NCI-H187 (cell line): ENCODE measurements at places on chromosomes 1 and 21.
A peak's percentile ranks its signal among the peaks of the same experiment; 100 is the strongest.

DNA sequence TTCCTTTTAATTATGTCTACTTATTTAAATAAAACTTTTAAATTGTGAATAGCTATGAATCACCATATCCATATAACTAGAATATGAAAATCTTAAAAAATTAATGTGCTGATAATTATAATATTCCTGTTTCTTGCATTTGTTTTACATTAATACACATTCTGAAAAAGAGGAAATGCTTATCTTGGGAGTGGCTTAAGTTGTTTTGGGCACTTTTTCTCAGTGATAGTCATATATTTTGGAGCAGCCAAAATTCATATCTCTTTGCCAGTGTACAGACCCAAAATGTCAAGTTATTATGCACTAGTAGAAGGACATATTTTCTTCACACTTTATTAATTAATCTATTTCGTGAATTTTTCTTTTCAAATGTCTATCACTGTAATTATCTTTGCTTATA is 838.5 kb downstream of the USP25 start:
- DNase-seq, result no peak

DNA sequence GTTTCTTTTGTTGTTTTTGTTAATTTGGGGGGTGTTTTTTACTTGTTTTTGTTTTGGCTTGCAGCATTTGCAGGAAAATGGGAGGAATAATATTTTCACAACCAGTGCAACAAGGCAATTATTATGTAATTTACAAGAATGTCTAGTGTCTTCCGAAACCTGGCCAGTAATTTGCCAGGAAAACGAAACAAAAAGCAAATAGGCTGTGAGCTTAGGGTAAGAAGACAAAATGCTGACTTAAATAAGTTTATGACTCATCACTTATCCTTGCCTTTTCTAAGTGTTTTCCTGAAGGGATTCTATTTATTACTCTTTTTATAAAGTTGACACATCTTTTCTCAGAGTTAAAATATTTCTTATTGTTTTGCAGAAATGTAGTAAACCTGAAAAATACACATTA is 49.8 kb downstream of the KCNT2 start:
- no peak for DNase-seq

DNA sequence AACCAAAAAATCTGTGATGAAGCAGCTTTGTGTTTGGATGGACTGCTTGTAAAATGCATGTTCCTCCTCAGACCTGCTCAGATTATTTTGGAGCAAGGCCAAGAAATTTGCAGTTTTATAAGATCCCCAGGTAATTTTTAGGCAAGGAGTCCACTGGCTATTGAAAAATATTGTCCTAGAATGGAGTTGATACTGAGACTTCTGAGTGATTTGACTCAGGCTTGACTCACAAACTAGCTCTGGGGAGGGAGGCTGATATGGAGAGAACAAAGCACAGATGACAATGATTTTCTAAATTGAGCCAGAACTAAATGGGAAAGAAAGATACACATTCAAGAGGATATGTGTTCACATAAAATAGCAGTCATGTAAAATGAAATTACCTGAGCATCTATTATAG is 36.7 kb downstream of the AGL start:
- DNase-seq, result no peak

- no peak for DNase-seq
Measured at GRCh38 chr1:228117335-228117734, 8.2 kb upstream of the MRPL55 start.

- no peak for DNase-seq
Measured at GRCh38 chr1:93620172-93620840, 61.3 kb downstream of the BCAR3 start.

GRCh38 chr1:235291599-235292091 is 36.3 kb downstream of the ARID4B start:
- DNase-seq, result no peak

DNA sequence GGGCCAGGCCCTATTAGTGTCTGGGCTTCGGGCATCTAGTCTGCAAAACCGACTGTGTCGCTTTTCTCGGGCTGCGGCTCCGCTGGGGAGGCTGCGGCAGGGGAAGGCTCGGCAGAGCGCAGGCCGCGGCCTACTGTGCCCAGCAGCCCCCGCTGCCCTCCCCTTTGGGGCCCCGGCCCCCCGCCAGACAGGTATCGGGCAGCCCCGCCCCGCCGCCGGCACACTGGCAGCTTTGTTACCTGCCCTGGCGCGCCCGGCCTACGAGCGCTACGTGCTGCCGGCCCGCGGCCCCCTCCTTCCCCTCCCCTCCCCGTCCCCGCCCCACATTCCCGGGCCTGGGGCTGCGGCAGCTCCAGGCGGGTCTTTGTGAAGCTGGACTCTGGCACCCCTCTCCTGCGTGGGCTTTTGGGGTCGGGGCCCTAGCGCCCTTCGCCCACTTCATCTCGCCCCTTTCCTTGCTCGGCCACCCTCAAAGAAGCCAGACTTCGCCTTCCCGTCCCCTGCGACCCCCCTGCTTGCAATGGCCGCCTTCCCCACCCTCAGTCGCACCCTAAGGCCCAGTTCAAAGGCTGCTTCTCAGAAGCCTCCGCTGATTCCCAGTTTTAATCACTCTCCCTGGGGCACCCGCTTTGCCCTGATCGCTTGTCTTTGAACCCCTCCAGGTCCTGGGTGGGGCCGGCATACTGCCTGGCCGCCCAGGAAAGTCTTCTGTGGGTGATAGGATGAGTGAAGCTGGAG is 48.9 kb upstream of the SLC2A1 start:
- no peak for DNase-seq

GRCh38 chr1:177737456-177737855 is 232.4 kb downstream of the SEC16B start:
- no peak for DNase-seq

DNA sequence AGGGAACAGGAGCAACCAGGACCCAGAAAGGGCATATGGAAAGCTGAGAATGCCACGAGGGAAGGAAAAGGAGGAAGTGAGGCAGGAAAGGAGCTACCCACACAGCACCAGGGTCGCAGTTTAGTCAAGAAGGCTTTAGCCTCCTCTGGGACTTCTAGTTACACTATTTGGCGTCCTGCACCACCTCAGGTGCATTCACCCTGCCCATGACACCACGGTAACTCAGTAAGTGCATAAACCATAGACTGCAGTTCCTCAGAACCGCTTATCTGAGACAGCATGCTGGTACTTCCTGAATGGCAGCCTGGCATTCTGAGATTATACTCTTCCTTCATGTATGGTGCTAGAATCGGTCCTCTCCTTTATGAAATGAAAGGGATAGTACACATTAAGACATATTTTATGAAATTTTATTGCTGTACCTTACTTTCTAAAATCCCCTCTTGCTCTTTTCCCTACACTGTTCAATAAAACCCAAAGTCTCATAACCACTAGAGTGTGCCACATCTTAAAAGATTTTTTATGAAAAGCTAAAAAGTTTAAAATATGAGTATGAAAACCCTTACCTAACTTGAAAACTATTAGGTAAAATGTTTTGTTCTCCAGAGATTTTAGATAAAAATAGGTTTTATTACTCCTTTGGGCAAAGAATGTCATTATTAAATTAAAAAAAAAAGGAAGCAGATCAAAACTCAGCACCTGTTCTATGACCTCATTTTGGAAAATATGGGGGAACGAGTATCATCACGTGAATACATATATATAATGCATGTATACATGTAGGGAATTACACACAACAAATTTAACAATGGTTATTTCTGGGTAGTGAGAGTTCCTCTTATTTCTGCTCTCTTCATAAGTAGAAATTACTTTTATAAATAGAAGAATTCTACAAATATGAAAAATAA is 67.3 kb downstream of the VAV3 start:
- DNase-seq, result no peak

GRCh38 chr1:184051138-184051484 is 419 bp upstream of the TSEN15 start:
- no peak for DNase-seq

DNA sequence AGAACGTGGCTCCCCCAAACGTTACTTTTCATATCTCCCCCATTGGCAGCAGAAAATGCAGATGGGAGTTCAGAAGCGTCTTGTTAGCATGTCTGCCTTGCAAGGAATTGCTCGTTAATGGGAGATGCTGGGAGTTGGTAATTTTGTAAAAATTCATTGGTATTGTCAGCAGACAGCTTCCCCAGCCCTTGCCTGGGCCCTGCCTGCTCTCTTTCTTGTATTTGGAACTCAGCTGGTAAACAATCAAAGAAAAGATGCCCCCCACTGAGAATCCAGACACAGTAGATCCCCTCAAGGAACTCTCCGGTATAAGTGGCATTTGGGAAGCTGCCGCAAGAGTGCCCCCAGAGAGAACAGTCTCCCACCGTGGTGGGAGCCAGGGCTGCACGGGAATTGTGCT is 94.4 kb upstream of the IGSF21 start:
- DNase-seq, result no peak

DNA sequence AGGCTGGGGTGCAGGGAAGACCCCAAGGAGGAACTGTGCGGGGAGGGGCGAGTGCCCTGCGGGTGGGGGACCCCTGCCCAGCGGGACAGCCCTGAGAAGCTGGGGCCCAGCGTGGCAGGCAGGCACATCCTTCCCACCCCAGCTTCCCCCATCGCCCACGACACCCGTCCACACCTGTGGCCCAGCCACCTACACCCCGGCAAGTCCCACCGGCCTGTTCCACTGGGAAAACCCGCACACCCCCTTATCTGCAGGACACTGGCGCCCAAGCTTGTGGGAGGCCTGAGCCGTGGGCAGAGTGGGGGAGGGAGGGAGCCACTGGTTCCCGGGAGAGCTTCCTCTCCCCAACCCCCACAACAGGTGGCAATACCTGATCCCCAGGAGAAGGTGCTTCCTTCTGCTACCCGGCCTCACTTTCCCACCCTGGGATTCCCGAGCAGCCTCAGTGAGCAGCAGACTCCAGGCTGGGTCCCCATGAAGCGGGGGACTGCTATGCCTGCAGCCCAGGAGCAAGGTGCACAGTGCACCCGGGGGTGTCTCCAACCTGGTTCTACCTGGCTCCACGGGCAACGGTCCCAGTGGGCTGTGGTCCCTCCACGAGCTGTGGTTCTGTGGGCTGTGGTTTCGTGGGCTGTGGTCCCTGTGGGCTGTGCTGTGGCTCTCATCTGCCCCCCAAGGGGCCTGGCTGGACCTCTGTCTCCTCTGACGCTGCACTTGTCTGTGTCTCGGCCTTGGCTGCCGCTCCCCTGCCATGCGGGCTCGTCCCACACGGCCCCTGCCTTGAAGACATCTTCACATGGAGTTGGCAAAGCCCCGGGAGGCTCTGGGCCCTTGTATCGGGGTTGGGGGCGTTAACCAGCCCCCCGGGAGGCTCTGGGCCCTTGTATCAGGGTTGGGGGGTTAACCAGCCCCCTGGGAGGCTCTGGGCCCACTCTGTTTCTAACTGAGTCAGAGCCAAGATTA is 37.8 kb upstream of the POFUT2 start:
- no peak for DNase-seq

DNA sequence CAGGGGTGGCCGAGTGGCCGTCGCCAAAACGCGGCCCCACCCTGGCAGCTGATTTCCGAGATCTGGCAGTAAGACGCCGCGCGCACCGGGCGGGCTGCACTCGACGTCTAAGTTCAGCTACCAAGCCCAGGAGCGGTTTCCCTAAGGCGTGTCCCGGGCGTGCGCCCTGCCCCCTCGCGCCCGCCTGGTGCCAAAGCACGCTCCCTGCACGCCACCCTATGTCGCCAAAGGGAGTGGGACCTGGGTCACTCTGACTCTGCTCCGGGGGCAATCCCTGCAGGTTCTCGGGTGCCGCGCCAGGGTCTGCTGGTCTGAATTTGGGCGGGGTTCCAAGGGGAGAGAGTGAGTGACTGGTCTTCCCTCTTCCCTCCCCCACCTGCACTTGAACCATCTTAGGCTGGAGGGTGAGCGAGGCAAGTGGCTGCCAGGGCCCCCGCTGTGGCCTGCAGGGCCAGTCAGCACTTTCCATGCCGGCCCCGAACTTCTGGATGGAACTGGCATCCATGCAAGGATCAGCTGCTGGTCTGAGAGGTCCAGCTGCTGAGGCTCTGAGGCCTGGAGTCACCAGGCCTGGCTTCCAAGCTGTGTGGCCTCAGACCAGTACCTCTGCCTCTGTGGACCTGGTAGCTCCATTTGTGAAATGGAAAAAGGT is at the start of gene LRRC38:
Gene LRRC38, minus strand, starts transcription at position 109 of the 652 bp plus-strand sequence. CDS start 410 bp downstream, outside the sequence.
- no peak for DNase-seq

- DNase-seq, result no peak
Measured at GRCh38 chr21:39737376-39738000, 7.5 kb upstream of the IGSF5 start.

GRCh38 chr1:242008826-242009495 is 10.1 kb upstream of the MAP1LC3C start:
- DNase-seq, result no peak

GRCh38 chr1:57321776-57322175 is 102.1 kb downstream of the DAB1 start:
- no peak for DNase-seq

- DNase-seq, result no peak
Measured at GRCh38 chr1:172745014-172745413, 86.1 kb downstream of the FASLG start.

GRCh38 chr1:198544265-198544664 is 3.8 kb upstream of the ATP6V1G3 start:
- DNase-seq, result no peak

GRCh38 chr1:116534014-116534739 is 36.6 kb downstream of the CD58 start:
- no peak for DNase-seq

DNA sequence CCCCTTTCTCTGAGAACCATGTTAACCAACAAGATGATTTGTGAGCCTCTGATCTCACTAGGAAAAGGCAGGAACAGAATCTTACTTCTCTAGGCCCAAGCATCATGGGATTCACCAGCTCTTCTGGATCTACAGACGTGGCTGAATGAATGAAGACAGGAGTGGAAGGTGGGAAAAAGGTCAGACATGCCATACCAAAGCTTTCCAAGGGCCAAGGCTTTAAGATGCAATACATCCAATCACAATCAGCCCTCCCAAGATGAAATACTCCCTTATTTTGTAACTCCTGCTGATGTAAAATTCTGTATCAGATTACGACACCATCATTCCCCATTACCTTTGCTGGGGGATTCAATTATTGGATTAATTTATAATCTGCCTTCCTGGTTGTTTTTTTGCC is 80.9 kb downstream of the SSBP3 start:
- DNase-seq, result no peak

- DNase-seq, result peak; percentile 74
Measured at GRCh38 chr1:1019122-1019999, 559 bp upstream of the AGRN start.

- DNase-seq, result no peak
Measured at GRCh38 chr1:170471398-170472053, 60.4 kb upstream of the GORAB start.

DNA sequence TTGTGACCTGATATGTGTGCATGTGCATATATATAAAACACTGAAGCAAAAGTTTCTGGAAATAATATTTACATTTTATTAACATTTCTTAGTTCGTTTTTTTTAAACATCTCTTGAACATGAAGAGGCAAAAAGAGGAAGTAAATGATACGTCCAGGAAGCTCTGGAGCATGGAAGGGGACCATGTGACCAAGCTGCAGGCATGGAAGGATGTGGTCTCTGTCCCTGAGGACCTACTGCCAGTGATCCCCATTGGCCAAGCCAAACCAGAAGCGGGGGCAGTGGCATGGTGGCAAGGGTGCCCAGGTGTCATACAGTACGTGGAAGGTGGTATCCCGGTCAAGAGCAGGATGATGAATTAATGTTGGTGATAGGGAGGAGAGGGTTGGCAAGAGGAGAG is 268.3 kb upstream of the PROX1 start:
- no peak for DNase-seq
